ENCODE measurements at places on chromosomes 4 and X.

GRCh38 chr4:20576861-20577260 lies 123.4 kb upstream of the PACRGL start:
- no peak for DNase-seq

DNA sequence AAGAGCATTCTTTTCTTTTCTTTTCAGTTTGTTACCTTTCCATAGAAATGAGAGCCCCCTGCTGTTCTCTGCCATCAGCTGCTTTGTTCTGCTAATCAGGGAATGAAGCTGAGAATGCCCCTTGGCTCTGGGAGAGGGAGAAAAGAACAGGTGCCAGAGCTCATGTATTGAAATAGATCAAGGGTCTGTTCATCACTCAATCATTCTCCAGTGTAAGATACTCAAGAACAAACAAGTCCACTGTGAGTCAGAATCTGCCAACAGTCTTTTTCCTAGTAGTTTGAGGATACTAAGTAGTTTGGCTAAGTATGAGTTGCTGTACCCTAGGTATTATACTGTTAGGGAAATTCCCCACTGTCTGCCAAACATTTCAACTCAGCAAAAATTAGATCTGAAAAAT lies 144.3 kb downstream of the RTL3 start:
- DNase-seq = no peak

GRCh38 chr4:185660340-185660739 lies 125.0 kb upstream of the PDLIM3 start:
- DNase-seq = no peak

- DNase-seq = no peak
Measured at GRCh38 chr4:54661686-54662085, 3.9 kb downstream of the KIT start.

GRCh38 chr4:90727938-90728337 lies 600.7 kb downstream of the CCSER1 start:
- no peak for DNase-seq

DNA sequence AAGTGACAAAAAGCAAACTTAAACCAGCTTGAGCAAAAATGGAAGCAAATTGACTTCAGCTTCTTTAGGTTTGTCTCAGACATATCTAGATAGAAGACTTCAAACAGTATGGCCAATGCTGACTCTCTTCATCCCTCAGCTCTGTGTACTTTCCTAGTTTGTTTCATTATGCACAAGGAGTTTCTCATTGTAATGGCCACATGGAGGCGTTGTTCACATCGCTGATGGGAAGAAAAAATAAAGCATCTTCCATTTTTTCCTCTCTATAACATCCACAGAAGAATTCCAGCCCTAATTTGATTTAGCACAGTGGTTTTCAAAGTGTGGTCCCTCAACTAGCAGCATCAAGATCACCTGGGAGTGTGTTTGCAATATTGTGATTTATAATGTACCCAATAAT lies 397.5 kb upstream of the PRKX start:
- no peak for DNase-seq

GRCh38 chrX:129953881-129954280 lies 28.6 kb upstream of the BCORL1 start:
- no peak for DNase-seq

GRCh38 chrX:55161581-55161980 lies 58.6 kb upstream of the PAGE5 start:
- DNase-seq = no peak

All from stimulated activated CD4-positive, alpha-beta T cell treated with anti-CD3 and anti-CD28 coated beads, Interleukin-1b, Interleukin-23, amount 100 ng/mL, for 24 hours (primary cell).